Mesendoderm (in vitro differentiated cells): ENCODE measurements at places on chromosomes 1 and 21.

- no peak for DNase-seq
- no peak overlapping the region for H3K4me3 ChIP-seq
- H3K27ac ChIP-seq = no peak overlapping the region
- no peaks in the 10 kb centered on the region for H3K4me1 ChIP-seq
- no peaks in the 10 kb centered on the region for H3K27me3 ChIP-seq
Measured at GRCh38 chr1:186982116-186982515, 153.4 kb downstream of the PLA2G4A start.

DNA sequence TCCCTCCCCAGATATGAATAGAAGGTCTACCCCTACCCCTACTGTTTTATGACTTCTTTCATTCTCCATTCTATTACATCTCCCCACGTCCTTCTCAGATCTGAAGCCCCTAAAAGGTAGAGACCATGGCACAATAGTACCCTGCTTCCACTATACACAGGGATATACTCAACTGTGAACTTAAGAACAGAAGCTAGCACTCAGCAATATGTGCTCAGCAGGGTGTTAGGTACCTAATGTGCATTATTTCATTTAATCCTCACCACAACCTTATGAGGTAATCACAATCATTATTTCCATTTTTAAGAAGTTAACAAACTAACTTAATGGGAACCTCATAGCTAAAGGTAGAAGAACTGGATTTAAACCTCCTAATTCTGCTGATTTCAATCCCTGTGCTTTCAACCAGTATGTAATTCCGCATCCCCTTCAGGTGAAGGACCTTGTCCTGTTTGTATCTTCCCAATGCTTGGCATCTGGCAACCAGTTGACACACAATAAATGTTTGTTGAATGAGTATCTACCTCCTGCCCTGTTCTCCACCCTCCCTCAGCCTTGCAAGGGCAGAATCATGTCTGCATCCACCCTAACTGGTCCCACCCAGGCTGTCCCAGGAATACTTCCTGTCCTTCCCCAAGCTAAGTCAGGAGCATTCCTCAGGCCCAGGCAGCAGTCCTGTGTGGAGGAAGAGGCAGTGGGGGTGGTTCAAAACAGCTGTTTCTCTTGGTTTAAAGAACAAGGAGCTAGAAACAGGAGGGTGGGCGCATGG, 6.5 kb downstream of the DENND2D start:
- DNase-seq = no peak
- no peak overlapping the region for H3K27ac ChIP-seq
- H3K27me3 ChIP-seq = no peaks in the 10 kb centered on the region

GRCh38 chr1:29753244-29753643, 516.9 kb downstream of the PTPRU start:
- DNase-seq = no peak
- H3K4me1 ChIP-seq = no peaks in the 10 kb centered on the region
- no peaks in the 10 kb centered on the region for H3K27me3 ChIP-seq
- no peaks in the 10 kb centered on the region for H3K36me3 ChIP-seq
- no peak overlapping the region for H3K27ac ChIP-seq

DNA sequence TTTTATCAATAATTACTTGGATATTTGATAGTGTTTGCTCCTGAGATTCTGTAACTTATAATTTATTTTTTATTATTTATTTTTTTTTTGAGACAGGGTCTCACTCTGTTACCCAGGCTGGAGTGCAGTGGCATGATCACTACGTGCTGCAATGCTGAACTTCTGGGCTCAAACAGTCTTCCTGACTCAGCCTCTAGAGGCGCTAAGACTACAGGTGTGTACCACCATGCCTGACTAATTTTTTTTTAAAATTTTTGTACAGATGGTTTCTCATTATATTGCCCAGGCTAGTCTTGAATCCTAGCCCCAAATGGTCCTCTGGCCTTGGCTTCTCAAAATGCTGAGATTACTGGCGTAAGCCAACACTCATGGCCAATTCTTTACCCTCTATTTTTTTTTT, 845.5 kb upstream of the ADGRL4 start:
- H3K4me1 ChIP-seq = no peaks in the 10 kb centered on the region
- peak; percentile 50 for DNase-seq
- no peaks in the 10 kb centered on the region for H3K27me3 ChIP-seq
- no peak overlapping the region for H3K27ac ChIP-seq
- H3K36me3 ChIP-seq = no peaks in the 10 kb centered on the region

- no peak overlapping the region for H3K27ac ChIP-seq
- no peaks in the 10 kb centered on the region for H3K27me3 ChIP-seq
- H3K36me3 ChIP-seq = no peaks in the 10 kb centered on the region
- H3K4me3 ChIP-seq = no peak overlapping the region
- H3K4me1 ChIP-seq = peaks cover 9% of the 10 kb centered on the region
Measured at GRCh38 chr1:64527165-64527564, 57.2 kb downstream of the CACHD1 start.
